ENCODE measurements at places on chromosomes 2 and 18.
A peak's percentile ranks its signal among the peaks of the same experiment; 100 is the strongest.

DNA sequence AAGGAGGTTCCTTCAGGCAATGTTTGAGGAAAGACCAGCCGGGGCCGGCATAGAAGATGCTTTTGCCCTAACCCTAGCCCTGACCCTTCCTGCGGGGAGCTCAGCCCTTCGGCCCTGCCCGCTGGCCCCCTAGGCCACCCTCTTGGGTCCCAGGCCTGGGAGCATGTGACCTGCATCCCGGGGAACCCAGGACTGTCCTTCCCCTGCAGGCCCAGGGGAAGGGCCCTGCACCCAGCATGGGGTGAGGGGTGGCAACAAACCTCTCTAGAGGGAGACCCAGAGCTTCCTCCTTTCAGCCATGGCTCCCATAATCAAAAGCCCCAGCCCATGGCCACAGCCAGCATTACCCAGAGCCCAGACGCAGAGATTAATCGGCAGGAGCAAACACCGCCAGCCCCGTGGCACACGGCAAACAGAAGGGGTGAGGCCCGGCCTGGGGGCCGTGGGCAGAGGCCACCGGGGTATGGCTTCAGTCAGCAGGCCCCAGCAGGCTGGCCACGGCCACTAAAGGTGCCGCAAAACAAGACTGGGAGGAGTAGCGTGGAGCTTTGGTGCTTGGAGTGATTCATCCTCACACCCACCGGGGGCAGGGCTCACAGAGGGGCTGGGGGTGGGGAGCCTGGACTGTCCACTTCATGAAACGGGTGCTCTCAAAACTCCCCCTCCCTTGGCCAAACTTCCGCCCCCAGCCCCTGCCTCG is 61.6 kb upstream of the HPCAL1 start:
- no peak for DNase-seq

- no peak for DNase-seq
Measured at GRCh38 chr2:425243-425642, 137.4 kb upstream of the ALKAL2 start.

- DNase-seq = no peak
Measured at GRCh38 chr2:223786943-223787342, 50.4 kb downstream of the AP1S3 start.

GRCh38 chr18:34857320-34857719 is 147.2 kb downstream of the DTNA start:
- DNase-seq = no peak

- no peak for DNase-seq
Measured at GRCh38 chr2:69509011-69509749, 71.9 kb upstream of the NFU1 start.

DNA sequence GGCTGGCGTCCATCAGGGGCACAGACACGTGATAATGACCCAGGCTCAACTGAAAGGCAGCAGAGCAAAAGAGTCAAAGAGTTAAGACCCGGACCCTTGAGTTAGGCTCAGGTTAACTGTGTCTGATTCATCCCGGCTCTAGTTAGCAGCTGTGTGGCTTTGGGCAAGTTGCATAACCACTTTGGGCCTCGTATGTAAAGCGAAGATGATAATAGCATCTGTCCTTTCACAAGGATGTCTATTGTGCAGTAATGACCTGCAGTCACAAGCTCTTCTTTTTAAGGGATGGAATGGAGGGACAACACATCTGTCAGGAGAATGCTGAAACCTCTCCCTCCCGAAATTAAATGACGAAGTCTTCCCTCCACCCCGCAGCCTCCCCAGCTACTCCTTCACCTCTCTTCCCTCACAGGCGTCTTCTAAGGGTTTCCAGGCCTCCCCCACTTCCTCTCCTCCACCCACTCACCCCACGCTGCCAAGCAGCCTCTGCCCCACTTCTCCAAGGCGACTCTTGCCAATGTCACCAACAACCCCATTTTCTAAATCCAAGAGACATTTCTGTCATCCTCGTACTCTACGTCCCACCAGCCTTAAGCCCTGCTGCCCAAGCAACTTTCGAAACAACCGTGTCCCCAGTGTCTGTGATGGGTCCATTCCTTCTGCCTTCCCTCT is 135.1 kb upstream of the ID2 start:
- DNase-seq = no peak

DNA sequence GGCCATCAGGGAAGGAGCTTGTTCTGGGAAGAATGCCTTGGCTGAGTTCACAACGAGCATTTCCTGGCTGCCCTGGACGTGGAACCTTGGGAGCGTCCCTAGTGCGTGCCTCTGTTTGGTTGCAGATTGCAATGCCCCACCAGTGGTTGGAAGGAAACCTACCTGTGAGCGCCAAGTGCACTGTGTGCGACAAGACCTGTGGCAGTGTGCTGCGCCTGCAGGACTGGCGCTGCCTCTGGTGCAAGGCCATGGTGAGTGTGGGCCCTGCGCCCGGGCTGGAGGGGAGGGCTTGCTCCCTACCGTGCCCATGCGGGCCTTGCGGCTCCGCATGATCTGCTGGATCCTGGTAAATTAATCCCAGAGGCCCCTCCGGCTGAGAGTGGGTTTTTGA is 81.9 kb downstream of the DGKD start:
- no peak for DNase-seq

DNA sequence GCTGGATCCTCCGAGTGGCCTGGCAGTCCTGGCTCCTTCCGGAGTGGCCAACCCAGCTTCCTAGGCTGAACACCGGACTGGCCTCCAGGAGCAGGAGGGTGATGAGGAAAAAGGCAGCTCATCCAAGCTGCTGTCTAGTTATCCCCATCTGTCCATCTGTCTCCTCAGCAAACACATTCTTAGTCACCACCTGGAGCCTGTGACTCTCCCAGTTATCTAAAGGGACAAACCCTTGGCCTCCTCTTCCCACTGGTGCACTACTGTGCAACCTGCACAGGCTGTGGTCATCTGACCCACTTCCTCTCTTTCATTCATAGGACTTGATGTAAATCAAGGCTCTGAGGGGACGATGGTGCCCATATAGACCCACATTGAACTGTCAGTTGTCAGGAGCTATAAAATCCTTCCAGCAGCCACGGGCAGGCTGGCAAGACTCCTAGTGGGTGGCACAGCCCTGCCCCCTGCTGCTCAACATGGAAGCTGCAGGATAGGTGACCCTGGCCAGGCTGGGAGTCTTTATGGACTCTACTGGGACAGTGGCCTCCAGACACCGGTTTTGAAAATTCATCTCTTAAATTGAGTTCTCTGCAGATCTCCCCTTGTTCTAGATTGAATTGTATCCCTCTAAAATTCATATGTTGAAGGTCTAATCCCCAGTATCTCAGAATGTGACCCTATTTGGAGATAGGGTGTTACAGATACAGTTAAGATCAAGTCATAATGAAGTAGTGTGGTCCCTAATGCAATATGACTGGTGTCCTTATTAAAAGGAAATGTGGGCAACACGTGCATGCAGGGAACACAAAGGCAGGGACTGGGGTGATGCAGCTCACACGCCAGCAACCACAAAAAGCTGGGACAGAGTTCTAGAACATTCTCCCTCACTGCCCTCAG is 29.3 kb upstream of the DUSP2 start:
- DNase-seq = peak; percentile 90
